CD4-positive, alpha-beta T cell treated with Interleukin-17A for 1 hour (primary cell): ENCODE measurements at places on chromosomes 16 and 17.

DNA sequence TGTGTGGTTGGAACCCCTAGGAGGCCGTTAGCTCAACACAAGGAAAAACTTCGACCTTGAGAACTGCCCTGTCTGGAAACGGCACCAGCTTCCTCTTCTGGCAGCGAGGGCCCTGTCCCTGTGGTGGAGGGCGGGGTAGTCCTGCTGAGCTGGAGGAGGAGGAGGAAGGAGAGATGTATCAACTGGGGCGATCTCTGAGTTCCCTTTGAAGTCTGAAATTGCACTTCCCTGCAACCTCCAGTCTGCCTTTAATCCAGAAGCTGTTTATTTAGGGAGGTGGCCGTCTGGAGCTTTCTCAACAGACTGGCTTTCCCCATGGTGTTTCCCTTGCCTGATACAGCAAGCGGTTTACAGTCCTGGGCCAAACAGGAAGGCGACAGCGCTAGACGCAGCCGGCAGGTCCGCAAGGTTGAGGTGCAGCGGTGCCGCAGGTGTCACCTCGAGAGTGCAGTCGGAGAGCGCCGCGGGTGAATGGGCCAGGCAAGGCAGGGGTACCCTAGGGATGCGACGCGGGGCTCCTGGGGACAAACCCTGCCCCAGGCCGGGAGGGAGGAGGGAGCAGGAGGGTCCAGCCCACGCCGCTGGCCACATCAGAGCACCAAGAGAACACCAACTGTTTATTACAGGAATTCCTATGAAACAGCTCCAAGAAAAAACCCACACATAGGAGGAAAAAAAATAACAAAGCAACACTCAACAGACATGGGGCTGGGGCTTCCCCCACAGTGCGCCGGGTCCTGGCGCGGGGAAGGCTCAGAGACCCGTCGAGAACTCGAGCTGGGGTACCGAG, 11.4 kb upstream of the MRPS23 start:
- DNase-seq, result peak; percentile 46

DNA sequence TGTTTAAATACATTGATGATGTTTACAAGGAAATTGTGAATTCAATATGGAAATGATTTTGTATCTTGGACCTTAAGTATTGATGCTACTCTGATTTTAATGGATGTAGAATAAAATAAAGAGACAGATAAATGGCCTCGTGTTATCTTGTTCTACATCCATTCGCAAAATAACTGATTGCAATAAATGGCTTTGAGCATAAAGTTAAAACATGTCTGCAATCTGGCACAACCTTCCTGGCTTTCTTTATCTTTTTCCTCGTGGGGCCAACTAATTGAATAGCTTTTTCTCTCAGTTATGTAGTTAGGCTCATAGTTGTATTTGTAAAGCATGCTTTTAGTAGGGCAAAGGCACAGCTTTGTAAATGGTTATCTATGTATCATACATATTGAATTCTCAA, 691.4 kb downstream of the CDH8 start:
- DNase-seq, result no peak

GRCh38 chr16:1884155-1884760, 12.3 kb upstream of the MEIOB start:
- peak; percentile 8 for DNase-seq

DNA sequence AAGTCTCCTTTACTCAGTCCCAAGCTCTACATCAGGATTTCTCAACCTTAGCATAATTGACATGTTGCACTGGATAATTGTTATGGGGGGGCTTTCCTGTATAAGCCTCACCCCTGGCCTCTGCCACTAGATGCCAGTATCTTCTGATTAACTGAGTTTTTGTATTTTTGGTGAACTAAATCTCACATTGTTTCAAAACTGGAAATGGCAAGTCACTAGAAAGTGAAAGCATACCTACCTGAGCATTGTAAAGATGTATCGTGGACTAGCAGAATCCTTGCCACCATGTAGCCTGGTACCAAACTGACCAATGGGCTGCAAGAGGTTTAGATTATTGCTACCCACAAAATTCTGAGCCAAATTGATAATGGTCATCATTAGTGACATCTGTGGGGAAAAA, 15.0 kb downstream of the TOP2A start:
- DNase-seq, result peak; percentile 41

DNA sequence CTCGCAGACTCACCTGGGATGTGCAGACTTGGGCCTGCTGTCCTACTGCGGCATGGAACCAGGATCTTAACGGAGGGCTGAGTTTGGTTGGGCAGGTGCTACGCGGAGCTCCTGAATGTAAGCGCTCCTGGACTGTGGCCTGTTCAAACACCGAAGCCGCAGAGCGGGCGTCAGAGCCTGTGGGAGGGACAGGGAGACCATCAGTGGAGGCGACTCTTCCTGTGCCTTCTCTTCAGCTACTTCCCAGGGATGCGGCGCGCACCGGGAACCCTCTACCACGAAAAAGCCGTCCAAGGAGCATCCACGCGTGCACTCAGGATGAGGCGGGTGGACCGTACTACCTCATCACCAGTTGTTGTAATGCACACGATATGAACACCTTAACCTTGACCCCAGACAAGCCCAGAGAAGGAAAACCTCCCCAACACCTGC, 2.0 kb downstream of the USP36 start:
- DNase-seq, result no peak

DNA sequence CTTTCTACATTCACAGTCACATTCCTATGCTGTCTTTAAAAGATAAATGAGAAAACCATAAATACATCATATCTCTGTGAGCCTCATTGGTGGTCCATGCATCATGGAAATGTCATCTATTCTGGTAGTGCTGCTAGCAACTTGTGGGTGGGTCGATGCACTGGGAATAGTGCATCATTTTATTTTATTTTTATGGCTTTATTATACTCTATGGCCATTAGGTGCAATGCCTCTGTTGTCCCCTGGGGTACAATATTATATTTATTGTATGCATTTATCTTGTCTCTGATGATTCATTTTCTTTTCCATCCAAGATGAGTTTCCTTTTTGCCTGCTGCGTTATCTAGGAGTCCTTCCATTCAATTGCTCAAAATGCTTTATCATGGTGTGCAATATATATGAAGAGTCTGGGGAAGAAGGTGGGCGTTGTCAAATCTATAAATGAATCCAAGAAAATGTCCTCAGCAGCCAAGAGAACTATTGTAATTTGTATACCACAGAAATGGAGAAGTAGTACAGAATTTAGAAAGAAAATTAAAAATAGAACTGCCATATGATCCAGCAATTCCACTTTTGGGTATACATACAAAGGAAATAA, 324.0 kb downstream of the KCNJ2 start:
- no peak for DNase-seq

DNA sequence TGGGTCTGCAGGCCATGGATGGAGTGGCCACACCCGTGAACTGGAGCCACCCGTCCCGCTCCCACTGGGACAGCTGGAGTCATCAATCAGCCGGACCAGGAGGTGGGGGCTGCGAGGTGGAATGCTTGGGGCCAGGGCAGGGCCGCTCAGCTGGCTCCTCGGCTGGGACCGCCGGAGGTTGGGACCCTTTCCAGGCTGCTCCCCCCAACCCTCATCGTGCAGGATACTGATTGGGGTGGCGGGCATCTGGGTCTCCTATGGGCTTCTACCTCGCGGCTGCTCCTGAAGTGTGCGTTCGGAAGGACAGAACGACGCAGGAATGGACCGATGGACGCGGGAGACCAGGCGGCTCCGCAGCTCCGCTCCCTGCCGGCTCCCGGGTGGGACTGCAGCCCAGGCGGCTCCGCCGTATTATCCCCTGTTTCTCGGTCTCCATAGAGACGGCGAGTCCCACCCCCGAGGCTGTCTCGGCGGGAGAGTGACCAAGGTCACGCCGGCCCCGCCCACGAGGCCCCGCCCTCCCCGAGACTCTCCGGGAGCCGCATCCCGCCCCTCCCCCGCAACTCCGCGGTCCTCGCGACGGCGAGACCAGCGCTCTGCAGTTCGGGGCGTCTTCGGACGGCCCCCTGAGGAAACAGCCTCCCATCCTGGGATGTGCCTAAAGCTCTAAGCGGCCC, at the start of gene TPPP3:
TPPP3 (minus strand) TSS at position 388 of the 677 bp plus-strand sequence. CDS start 2,387 bp downstream, outside the sequence.
- DNase-seq, result peak; percentile 64

DNA sequence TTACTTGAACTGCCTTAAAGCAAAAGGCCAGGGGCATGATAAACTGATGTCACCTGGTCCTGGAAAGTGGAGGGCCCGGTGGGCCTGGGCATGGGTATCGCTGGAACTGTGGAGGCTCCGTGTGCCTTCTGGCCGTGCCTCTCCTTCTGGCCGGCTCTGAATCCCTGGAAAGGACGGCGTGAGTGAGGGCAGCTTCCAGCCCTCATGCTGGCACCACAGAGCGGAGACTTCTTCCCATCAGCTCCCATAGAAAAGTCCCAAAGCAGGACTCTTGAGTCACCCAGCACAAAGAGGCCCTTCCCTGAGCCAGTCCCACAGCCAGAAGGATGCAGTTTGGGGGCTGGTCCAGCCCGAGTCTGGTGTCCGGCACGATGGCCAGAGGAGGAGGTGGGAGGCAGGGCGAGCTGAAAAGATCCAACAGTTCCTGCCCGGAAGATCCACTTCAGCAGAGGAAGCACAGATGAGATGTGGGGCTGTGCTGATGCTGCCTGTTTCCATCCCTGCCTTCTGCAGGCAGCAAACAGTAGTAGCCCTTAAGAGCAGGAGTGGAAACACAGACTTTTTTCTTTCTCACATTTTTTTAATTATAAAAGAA, 7.8 kb downstream of the GAA start:
- no peak for DNase-seq

- DNase-seq, result no peak
Observed at GRCh38 chr16:73067671-73068540, 20.0 kb upstream of the ZFHX3 start.

DNA sequence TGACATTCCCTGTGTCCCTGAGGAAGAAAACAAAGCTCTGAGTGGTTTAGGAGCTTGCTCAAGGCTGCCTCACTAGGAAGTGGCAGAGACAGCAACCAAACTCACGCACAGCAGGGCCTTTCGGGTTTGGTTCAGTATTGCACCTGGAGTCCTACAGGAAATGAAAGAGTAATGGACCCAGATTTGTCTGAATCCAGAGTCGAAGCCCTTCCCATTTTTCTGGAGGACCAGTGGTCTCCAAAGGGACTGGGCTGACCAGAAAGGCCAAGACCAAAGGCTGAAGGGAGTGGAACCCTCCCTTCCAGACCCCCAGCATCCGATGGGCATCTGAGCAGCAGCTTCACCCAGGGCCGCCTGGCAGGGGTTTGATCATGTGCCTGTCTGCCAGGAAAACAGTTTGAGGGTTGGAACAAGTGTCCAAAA, 85.5 kb upstream of the RPL38 start:
- DNase-seq, result no peak

- no peak for DNase-seq
Observed at GRCh38 chr17:38892620-38893019, 22.8 kb downstream of the LASP1 start.

- DNase-seq, result no peak
Observed at GRCh38 chr17:33091271-33091670, 99.6 kb downstream of the SPACA3 start.

DNA sequence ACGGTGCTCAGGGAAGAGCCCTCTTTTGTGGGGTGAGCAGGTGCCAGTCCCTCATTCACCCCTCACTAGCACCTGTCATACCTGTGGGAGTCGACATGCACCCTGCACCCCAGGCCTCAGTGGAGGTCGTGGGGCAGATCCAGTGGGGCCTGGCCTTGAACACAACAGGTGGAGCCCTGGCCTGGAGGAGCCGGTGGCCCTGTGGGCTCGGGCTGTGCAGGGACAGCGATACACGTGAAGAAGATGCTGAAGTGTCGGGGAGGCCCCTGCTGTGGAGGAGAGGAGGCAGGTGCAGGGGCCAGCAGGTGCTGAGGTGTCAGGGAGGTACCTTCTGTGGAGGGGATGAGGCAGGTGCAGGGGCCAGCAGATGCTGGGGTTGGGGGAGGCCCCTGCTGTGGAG, 31.8 kb downstream of the ZNF750 start:
- no peak for DNase-seq

DNA sequence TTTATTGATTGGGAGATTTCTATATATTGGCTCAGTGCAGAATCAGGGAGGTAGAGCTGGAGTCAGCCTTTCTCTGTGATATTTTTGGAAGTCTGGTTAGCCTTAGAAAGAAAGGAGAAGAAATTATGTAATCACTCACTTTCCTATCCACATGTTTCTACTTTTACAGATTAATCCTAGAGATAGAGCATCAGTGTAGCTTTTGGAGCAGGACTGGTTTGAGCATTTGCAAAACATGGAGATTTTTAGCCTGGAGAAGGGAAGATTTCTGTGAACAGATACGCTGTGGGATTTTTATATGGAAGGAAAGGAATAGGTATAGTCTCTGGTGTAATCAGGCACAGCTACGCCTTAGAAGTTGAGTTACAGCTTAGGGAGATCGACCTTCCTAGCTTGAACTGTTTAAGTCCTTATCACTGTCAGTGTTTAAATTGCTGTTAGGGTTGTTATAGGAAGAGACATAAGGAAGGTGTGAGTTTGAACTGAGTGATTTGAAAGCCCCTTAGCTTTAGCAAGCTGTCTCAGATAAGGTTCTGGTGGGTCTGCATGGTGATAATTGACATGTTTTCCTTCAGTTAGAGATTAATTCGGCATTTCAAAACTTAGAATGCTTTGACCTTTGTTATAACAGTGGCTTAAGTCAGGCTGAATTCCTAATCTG, 20.5 kb downstream of the METTL9 start:
- DNase-seq, result no peak

DNA sequence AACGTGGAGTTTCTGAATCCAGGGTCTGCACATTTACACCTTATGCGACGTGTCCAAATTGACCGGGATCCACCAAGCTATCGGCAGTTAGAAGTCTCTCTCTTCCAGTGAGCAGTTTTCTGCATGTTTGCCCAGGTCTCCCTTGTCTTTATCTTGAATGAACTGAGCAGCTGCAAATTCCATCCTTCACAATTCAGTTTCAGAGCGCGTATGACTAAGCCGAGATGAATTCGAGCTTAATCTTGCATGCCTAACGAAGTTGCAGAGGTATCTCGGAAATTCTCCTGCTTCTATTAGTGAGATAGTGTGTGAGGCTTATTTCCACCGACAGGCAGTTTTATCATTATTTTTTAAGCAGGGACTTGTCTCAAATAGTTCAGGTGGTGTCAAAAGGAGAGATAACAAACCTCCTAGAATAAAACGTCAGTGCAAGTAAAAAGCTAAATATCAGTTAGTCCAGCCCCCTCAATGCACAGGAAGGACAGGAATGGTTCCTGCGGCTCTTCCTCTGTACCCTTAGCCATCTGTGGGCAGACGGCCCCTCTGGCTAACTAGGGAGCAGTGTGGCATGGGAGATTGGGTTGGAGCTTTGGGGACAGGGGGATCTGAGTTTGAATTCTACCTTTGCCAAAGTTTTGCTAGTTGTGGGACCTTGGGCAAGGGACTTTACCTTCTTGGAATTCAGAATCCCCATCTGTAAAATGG, 93.0 kb upstream of the GPR139 start:
- DNase-seq, result no peak
